Adrenal gland (tissue), 19 donors: ENCODE measurements at places on chromosomes 7 and 10. TPM values are rescaled to one million over a fixed set of nuclear protein-coding genes. Genes with fewer than 3 reads are reported as not detected.
A peak's percentile ranks its signal among the peaks of the same experiment; 100 is the strongest.

DNA sequence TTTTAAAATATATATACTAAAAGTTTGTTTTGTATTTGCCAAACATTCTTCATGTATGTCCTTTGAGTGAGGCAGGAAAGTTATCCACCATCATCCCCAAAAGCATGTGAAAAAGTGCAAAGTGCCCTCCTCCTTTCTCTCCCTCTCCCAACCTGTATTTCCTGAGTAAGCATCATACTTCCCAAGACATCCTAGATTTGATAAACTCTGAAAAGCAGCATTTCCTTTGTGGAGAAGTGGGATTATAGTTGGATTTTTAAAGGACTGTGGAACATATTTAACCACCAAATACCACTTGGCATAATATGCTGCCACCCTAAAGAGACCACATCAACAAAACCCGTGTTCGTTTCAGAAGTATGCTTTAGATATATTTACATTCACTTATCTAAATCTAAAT is 36.9 kb downstream of the NET1 start:
- H3K27me3 ChIP-seq: no peaks in the 10 kb centered on the region
- no peak overlapping the region for H3K27ac ChIP-seq
- peaks cover 16% of the 10 kb centered on the region for H3K4me1 ChIP-seq
- DNase-seq: no peak

DNA sequence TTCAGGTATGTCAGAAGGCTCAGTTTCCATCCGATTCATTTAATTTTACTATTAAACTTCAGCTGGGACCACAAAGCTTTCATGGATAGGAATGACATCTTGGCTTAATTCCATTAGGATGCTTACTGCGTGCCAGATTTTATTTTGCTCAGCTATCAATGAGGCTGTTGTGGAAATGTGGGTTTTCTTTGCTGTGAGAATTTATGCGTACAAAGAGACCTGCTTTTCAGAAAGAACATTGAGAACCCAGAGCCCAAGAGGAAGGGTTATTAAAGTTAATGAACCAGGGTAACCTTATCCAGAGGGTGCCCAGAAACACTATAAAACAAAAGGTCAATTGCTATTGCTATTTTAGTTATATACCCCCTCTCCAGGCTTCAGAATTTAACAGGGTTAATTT is 98.3 kb downstream of the MKLN1 start:
- H3K27ac ChIP-seq: peak overlapping the region; percentile 22
- peaks cover 6% of the 10 kb centered on the region for H3K36me3 ChIP-seq
- DNase-seq: no peak
- H3K27me3 ChIP-seq: no peaks in the 10 kb centered on the region
- H3K4me3 ChIP-seq: no peak overlapping the region

GRCh38 chr7:71112436-71112835 is 19.5 kb upstream of the GALNT17 start:
- H3K27me3 ChIP-seq: no peaks in the 10 kb centered on the region
- no peaks in the 10 kb centered on the region for H3K4me1 ChIP-seq
- no peak for DNase-seq
- H3K27ac ChIP-seq: no peak overlapping the region

- DNase-seq: no peak
- no peaks in the 10 kb centered on the region for H3K4me1 ChIP-seq
- no peak overlapping the region for H3K4me3 ChIP-seq
- H3K27ac ChIP-seq: no peak overlapping the region
Observed at GRCh38 chr10:30617070-30617469, 12.5 kb downstream of the LYZL2 start.

- DNase-seq: no peak
- no peak overlapping the region for H3K4me3 ChIP-seq
- no peaks in the 10 kb centered on the region for H3K36me3 ChIP-seq
- H3K4me1 ChIP-seq: no peaks in the 10 kb centered on the region
- no peak overlapping the region for H3K27ac ChIP-seq
- H3K27me3 ChIP-seq: no peaks in the 10 kb centered on the region
Observed at GRCh38 chr10:29607576-29607975, 27.2 kb downstream of the SVIL start.

DNA sequence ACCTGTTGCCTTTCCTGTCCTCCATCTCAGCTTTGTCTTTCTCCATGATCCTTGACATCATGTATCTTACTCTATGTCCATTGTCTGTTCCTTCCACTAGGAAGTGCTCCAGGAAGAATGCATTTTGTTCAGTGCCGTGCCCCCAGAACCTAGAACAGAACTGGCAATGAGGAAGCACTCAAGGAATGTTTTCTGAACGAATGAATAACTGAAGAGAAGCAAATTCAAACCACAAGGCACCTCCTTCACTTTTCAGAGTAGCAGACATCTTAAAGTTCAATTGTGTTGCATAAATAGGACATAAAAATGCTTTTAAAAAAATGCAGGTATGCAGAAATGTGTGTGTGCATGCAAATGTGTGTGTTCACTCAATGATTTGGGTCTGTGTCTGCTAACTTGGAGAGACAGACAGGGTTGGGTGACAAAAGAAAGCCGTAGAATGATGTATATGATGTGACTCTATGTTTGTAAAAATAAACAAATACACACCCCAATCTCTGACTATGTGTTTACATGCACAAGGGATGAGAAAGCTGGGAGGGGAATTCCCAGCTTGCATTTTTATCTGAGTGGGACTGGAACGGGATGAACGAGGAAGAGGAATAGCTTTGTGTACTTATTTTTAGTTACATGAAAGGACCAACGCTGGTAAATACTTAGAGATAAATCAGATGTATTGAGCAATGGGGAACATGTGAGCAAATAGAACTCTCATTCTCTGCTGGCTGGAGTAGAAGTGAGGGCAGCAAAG is 237.7 kb downstream of the FANK1 start:
- H3K36me3 ChIP-seq: no peaks in the 10 kb centered on the region
- H3K27ac ChIP-seq: no peak overlapping the region
- H3K27me3 ChIP-seq: no peaks in the 10 kb centered on the region
- DNase-seq: no peak

DNA sequence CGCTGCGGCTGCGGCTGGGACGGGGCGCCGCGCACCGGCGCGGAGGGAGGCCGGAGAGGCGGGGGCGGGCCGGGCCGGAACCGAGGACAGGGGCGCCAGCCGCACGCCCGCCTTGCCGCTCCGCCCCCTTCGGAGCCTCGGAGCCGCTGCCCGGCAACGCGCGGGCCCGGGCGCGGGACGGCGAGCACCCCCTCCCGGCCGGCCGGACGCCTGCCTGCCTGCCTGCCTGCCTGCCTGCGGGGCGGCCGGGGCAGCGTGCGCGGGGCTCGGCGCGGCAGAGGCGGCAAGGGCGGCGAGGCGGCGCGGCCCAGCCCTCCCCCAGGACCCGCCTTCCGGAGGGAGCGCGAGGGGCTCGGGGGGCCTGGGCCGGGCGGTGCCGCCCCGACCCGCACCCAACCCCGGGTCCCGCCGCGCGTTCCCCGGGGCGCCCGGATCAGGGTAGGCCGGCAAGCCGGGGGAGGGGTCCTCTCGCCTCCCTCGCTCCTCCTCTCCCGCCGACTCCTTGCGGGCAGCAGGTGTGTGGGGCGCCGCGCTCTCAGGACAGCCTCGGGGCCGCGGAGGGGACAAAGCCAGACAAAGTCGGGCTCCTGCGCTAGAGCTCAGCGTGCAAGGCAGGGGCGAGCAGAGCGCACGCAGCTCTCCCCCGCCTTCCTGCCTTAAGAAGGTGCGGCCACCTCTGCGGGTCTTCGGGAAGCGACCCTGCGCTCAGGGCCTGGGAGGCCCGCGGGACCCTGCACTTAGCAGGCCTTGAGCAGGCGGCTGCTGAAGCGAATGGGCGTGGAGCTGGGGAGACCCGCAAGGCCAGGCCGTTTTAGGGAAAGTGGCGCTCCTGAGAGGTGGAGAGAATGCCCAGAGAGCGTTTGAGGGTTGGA is at the start of gene KIAA1549:
KIAA1549 (minus strand) TSS at position 58 of the 872 bp plus-strand sequence. CDS start 120 bp downstream, outside the sequence.
- peak within 1 kb of the TSS; percentile 18 for H3K4me3 ChIP-seq
- H3K4me1 ChIP-seq: peaks cover 21% of the 10 kb centered on the region
- DNase-seq: peak; percentile 66
- peak within 1 kb of the TSS; percentile 84 for H3K27ac ChIP-seq
- H3K36me3 ChIP-seq: no peaks in the 10 kb centered on the region

- peak; percentile 87 for DNase-seq
- no peak overlapping the region for H3K4me3 ChIP-seq
- no peaks in the 10 kb centered on the region for H3K27me3 ChIP-seq
- no peak overlapping the region for H3K27ac ChIP-seq
- no peaks in the 10 kb centered on the region for H3K36me3 ChIP-seq
Observed at GRCh38 chr10:95246582-95247051, 44.2 kb downstream of the PDLIM1 start.

GRCh38 chr7:95427914-95428516 is 6.8 kb downstream of the PON2 start:
- DNase-seq: no peak
- peaks cover 25% of the 10 kb centered on the region for H3K4me1 ChIP-seq
- H3K27ac ChIP-seq: no peak overlapping the region
- no peak overlapping the region for H3K4me3 ChIP-seq

- DNase-seq: no peak
- H3K36me3 ChIP-seq: no peaks in the 10 kb centered on the region
- no peak overlapping the region for H3K27ac ChIP-seq
- no peaks in the 10 kb centered on the region for H3K27me3 ChIP-seq
Observed at GRCh38 chr7:133048589-133048988, 33.3 kb downstream of the CHCHD3 start.

Gene PIK3CG
- 0.13 TPM for polyA plus RNA-seq
